ENCODE measurements at places on chromosomes 1 and 21.

DNA sequence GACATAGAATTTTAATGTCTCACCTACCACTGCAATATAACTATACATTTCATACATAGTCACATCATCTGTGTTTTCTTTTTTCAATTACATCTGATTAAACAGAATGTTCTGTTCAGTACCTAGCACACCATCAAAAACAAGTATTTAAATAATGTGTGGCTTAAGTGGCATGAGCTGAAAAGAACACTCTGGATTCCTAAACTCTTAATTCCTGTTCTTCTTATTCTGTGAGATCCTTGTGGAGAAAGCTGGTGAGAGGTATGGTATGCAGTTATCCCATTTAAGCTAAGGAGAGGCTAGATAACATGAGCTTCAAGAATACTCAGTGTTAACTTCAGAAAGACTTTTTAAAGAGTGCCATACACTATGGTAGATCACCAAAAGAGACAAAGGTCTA, 5.5 kb downstream of the TP53BP2 start:
- DNase-seq: no peak

DNA sequence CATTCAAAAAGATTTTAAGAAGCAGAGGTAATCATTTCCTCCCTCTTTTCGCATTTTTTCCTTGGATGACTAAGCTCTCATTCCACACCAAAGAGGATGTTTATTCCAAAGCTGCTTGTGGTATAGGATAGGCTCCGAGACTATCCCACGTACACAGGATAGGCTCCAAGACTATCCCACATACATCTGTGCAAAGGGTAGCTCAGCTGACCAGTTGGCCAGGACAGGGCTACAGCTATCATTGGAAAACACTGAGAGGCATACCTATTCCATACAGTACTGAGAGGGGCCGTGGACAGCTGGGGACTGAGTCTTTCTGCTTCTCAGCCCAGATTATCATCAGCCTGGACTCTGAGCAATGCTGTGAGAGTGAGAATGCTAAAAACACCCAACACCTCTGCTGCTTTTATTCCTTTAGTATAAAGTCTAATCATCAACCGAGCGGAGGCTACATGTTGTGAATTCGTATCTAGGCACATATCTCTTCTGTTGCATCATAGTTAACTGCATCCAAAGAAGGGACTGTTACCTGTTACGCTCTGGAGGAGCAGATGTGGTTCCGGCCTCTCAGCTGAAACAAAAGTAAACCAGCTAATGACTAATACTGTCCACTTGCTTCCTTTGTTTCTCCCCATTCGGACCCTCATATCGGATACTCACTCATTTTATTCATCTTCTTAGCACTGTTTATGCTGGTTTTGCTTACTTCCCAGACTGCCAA, 141.0 kb downstream of the TNFSF18 start:
- no peak for DNase-seq

DNA sequence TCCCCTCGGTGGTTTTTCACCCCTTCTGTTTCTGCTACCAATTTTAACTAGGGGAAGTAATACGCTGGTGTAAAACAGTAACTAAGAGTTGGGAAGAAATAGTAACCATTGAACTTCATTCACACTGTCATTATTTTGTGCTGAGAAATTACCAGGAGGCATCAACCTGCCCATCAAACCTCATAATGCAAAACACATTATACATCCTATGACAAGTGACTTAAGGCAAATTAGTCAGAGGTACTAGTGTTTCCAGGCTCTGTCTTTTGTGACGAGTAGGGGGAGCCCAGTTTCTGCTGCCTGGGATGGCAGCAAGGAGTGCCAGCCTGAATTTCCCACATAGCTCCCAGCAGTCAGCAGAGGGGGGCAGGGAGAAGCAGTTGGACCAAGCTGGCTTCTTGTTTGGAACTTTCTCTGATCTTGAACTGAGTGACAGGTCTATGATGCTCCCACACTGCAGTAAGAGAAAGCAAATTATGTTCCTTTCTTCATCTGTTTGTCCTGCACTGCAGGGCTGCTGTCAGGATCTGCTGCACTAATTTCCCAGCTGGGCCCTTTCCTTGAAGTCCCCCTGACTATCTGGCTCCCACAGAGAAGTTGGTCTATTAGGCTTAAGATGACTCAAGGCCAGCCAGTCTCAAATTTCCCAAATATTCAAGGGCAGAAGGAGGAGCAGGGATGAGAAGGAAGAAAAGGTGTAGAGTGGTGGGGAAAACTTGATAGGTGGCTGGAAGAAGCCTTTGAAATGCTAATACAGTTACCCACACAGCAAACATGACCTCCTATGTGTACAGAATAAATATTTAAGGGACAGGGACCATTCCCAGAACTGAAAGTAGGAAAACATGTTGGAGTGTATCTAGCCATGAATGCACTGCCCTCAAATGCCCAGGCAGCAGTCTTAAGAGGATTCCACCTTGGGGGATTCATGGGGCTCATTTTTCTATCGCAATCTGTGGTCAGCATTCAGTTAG, 322.8 kb downstream of the SEC16B start:
- no peak for DNase-seq

DNA sequence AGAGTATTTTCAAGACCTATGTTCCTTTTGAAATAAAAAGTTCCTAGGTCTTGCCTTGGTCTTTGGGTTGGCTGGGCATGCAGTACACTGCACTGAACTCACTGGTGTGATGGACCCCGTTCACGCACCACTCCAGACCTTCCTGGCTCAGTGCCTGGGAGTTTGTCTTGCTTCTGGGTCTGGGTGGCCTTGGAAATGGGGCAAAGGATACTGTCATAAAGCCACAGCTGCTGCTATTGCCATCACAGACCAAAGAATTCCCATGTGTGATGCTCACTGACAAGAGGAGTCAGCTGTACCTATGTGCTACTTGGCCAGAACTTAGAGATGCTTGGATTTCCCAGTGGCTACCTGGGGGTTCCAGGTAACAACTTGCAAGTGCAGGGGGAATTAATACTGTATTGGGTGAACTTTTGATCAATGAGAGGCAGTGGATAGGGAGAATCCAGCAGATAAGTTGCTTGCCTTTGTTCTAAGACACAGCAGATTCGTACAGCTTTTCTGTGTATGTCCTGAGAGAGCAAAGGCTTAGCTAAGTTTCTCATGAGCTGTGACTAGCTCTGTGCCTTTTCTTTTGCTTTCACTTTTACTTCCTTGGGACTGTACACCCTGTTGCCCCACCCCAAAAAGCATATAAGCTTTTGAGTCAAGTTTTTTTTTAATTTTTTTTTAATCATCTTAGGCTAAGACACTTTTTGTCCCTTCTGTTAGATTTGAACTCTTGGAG, 115.3 kb downstream of the RUNX1 start:
- DNase-seq: peak; percentile 51

- no peak for DNase-seq
Observed at GRCh38 chr1:85884372-85885035, 176.3 kb upstream of the ZNHIT6 start.

GRCh38 chr1:227094249-227094966, 154.3 kb downstream of the COQ8A start:
- no peak for DNase-seq

- DNase-seq: peak; percentile 29
Observed at GRCh38 chr1:230069796-230070195, 2.8 kb downstream of the GALNT2 start.

- no peak for DNase-seq
Observed at GRCh38 chr1:158099185-158099584, 81.5 kb upstream of the CD1D start.

GRCh38 chr1:119181218-119181617, 40.8 kb upstream of the WARS2 start:
- no peak for DNase-seq

GRCh38 chr1:109894823-109895719, 15.6 kb upstream of the CSF1 start:
- DNase-seq: no peak

- peak; percentile 16 for DNase-seq
Observed at GRCh38 chr1:197738927-197739326, 36.4 kb downstream of the DENND1B start.

DNA sequence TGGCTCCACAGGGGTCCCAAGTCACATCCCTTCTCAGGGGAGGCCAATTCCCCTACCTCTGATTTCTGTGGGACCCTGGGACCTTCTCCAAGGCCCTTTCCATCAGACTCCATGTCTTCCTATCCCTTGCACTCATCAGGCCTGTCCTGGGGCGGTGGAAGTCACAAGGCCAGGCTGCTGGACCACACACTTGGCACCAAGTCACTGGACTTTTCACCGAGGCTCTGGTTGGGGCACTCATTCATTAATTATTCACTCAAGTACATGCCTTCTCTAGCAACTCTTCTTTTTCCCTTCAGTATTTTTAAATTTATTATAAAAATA, 11.2 kb upstream of the FOXO6 start:
- DNase-seq: no peak

DNA sequence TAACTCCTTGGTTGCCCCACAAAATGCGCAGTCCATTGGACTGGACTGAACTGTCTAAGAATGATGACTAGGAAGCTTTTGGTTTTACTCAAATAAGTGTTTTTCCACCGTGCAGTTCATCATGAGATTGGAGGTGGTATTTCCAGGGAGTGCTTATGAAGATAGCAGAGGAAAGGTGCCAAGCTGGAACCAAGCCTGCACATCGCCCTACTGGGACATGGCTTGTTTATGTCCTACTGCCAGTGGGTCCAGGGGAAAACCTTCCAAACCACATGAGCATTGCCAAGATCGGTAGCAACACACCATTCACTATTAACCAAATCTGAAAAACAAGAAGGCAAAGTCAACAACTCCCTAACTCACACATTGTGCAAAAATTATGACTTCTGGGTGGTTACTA, 54.7 kb upstream of the DSCAM start:
- no peak for DNase-seq

- no peak for DNase-seq
Observed at GRCh38 chr1:216073793-216074595, 349.3 kb downstream of the USH2A start.

Measured in activated naive CD4-positive, alpha-beta T cell treated with anti-CD3 and anti-CD28 coated beads for 36 hours (primary cell).